Stimulated activated CD8-positive, alpha-beta memory T cell treated with anti-CD3 and anti-CD28 coated beads, Interleukin-15, amount 100 ng/mL, for 1 hour (primary cell): ENCODE measurements at places on chromosomes 6 and 20.

- no peak for DNase-seq
Observed at GRCh38 chr6:39520411-39520810, 197.9 kb upstream of the KCNK16 start.

DNA sequence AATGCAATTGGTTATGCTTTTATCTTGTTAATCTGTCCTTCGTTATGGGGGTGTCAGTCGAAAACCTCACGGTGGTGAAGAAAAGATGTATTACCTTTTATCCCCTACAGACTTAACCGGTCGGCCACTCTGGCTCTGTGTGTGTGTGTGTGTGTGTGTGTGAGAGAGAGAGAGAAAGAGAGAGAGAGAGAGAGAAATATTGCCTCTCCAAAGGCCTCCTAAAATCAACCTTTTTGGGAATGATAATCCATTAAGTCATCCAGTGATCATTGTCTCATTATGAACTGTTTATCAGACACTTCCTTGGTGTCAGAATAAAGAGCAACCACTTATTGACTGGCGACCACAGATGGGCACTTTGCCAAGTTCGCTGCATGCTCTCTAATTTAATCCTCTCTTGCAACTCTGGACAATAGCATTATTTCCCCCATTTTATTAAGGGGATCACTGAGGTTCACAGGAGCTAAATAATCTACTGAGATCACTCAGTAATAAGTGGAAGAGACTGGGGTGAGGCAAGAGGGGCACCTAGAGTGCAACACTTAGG lies 30.7 kb downstream of the SLC35D3 start:
- DNase-seq, result no peak

DNA sequence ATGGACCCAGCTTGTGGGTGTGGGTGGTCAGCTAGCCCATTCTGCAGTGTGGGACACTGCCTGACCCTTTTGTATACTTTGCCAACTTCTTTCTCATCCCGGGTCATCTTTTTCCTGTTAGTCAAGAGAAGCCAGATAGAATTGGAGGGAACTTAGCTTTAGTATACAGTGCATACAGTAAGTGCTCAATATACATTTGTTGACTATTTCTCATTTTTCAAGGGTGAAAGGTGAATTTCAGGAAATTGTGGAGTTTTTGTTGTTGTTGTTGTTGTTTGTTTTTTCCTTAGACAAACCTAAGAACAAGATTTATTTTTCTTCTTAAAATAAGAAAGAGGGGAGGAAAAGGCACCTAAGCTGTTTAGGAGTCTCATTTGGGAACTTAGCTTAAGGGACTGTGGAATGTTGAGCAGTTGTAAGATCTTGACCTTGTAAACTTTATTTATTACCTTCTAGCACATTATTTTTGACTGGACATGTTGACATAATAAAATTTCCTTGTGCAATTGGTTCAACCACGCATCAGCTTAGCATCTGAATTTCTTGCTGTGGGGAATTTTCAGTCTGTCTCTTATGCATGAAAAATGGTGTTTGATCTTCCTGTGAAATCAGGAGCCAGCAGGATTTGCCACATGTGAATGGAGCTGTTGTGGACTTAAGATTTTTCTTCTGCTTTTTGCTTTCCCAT lies 113.6 kb downstream of the ARID1B start:
- DNase-seq, result no peak

DNA sequence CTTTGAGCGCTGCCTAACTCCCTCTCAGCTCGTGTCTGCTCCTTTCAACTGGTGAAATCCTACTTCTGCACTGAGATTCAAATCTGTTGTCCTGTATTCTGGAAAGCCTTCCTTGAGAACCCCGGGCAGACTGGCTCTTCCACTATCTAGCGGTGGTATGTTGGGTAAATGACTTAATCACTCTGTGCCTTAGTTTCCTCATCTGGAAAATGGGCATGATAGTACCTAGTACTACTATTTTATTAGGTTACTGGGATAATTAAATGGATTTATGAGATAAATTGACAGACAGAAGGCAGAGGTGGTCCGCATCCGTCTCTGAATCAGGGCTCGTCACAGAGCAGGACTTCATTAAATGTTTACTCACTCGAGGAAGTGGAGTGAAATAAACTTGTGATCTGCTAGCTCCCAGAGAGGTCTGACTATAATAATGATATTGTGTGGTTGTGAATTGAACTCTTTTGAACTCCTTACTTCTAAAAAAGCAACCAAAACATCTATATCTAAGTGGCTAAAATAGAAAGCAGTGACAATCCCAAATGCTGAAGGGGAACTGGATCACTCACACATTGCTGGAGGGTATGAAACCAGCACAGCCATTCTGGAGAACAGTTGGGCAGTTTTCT lies 26.6 kb downstream of the PPP1R16B start:
- DNase-seq, result no peak

DNA sequence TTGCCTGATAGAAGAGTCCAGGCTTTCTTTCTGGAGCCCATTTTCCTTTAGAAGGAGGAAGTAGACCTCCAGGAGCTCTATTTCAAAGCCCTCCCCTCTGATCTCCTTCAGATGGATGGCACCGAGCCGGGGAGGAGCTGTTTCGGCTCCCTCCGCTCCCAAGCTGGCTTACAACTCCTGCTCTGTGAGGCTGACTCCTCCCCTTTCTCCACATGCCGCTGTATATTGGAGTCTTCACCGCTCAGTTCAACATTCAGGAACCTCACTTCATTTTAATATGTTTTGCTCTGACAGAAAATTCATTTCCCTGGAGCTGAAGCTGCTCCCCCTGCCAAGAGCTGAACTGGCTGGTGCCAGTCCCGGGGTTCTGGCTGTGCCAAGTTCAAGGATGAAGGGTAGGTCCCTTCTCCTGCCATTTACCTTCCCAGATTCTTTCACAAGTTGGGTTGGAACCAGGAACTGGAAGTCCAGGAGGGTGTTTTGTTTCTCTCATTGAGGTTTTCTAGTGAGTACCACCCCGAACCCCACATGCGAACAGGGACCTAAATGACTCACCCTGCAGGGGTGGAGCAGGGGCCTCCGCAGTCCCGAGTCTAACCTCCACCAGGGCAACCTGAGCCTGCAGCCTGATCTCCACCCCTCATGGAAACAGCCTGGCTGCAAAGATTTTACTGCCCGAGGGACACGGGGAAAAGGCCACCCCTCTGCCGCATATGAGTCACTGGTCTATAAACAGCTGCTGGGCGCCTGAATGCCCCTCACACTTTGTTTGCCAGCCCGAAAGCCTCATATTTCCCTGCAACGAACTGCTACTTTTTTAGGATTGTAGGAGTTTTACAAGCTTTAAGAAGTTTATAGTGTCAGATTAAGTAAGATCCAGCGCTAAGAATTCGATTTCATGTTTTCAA lies 68.6 kb upstream of the FOXA2 start:
- no peak for DNase-seq

GRCh38 chr6:114007516-114007915 lies 36.6 kb upstream of the HDAC2 start:
- no peak for DNase-seq

- no peak for DNase-seq
Observed at GRCh38 chr6:164303102-164303964, 888.8 kb downstream of the QKI start.

GRCh38 chr6:150691463-150691862 lies 91.8 kb downstream of the PLEKHG1 start:
- DNase-seq, result no peak

DNA sequence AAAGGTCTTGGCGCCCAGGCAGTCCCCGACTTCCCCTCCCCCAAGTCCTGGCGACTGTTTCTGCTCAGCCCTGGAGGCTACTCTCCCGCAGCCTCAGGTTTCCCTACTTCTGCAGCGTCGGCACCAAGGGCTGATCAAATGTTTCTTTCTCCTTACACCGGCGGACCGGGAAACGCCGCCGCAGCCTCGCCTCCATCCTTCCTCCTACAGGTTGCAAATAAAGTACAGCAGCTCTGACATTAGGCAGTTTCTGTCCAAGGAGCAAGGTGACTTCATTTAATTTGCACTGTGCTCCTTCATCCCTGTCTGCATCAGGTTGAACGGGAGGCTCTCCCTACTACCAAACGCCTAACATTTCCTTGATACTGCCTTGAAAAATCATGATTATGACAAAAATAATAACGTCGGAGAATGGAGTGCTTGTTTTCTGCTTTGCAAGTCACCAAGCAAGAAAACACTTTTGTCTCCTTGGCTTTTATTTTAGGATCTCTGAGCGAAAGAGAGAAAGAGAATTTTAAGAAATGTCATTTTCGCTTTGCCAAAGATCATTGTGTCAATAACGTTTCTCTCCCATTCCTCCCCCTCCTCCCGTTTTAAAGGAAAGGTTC lies 1.0 kb downstream of the CLIC5 start:
- no peak for DNase-seq

GRCh38 chr6:21847711-21848480 lies 254.3 kb downstream of the SOX4 start:
- DNase-seq, result no peak

DNA sequence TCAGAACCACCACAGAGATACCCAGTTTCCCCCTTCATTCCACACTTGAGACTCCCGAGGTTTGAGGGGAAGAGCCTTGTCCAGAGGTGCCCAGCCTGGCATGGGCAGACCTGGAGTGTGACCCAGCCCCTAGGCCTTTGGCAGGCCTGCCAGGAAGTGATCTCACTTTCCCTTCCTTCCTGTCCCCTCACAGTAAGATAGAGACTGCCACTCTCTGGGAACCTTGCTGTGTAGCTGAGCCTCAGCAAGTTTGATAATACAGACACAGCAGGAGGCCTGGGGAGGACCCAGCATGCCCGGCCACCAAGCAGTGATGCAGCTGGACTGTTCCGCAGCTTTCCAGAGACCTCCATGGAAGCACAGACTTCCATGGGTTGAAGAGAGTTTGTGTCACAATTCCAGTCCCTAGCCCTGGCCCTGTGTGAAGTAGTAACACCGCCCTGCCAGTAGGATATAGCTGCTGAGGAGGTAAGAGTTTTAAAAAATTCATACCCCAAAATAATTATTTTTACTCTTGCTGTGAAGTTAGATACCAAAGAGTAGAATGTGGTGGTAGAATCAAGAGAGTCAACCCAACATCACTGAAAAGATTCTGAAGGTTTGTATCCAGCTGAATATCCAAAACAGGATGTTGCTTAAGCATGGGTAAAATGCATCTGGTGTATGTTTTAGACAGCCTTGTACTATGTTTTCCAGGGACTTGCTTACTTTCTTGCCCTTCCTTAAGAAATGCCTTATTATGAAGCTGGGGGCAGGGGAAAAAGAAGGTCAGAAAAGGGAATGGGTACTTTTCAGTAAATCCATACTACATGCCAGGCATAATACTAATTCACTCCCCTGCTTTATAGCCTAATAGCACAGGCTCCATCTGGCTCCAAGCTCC lies 16.3 kb downstream of the PKIG start:
- DNase-seq, result no peak

DNA sequence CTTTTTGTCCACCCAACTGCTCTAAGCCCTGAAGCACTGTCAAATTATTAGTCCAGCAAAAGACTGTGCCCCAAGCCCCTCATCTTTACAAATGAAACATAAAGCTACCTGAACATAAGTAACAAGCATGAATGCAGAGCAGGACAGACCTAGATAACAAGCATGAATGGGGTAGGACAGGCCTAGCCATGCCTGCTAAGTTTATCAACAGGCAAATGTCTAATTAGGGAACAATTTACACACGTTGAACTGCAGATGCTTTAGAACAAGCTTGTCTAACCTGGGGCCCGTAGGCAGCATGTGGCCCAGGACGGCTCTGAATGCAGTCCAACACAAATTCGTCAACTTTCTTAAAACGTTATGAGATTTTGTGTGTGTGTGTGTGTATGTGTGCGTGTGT lies 13.6 kb downstream of the FBXO30 start:
- DNase-seq, result no peak

DNA sequence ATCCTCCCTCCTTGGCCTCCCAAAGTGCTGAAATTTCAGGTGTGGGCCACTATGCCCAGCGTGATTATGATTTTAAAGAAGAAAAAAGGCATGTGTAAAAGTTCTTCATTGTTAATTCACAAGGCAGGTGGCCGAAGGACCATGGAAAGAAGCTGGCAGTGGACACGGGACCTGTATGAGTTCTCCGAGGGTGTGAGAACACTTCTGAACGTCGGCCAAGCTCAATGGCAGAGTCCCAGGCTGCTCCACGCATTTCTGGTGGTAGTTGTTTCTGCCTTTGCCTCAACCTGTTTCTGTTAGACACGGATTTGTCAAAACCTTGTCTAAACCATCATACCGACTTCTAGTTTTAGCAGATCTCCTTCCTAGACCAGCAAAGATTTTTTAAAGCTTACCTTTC lies 36.6 kb downstream of the IL20RA start:
- no peak for DNase-seq

DNA sequence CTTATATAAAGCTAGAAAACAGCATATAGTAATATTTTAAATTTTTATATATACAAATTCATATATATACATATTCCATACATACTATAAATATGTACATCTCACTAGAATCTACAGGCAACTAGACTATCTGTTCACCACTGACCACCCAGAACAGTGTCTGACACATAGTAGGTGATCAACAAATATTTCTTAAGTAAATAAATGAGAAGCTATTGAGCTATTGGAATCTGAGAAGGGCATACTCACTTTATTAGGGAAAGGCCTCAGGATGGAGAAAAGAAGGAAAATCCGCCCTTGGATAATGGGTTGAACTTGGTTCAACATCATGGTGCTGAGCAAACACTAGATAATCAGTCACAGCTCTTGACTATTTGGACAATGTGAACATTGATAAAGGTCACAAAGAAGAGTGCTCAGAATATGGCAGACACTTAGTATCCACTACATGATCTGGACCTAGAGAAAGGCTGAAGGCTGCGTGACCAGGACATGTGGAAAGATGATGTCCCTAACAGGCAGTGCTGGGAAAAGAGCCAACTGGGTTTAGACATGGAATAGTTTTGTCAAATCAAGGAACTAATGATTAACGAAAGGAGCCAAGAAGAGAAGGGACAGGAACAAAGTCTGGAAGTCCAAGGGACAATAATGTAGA lies 186.1 kb downstream of the TASP1 start:
- DNase-seq, result no peak

GRCh38 chr6:121237859-121238258 lies 96.4 kb downstream of the TBC1D32 start:
- DNase-seq, result no peak

GRCh38 chr6:11947575-11947974 lies 64.5 kb upstream of the HIVEP1 start:
- no peak for DNase-seq

- no peak for DNase-seq
Observed at GRCh38 chr6:32833664-32834063, 4.9 kb downstream of the TAP2 start.

DNA sequence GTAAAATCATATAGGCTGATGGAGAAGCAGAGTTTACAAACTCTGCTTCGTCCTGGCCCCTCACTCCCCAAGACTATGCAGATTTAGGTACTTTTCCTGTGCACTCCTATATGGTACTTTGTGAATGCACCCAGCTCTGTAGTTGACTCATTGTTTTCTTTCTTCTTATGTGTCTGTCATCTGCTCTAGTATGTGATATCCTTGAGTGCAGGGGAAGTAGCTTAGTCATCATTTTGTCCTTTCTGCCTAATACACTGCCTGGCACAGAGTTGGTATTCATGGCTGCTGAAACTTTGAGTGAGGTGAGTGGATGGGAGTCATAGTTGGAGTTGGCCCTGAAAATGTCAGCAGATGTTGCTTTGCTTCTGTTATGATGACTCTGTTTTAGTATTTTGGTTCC lies 222.6 kb downstream of the RNF144B start:
- no peak for DNase-seq
